Neural crest cell (in vitro differentiated cells): ENCODE measurements at places on chromosomes 16 and 17. TPM values are rescaled to one million over a fixed set of nuclear protein-coding genes. Genes with fewer than 3 reads are reported as not detected.

DNA sequence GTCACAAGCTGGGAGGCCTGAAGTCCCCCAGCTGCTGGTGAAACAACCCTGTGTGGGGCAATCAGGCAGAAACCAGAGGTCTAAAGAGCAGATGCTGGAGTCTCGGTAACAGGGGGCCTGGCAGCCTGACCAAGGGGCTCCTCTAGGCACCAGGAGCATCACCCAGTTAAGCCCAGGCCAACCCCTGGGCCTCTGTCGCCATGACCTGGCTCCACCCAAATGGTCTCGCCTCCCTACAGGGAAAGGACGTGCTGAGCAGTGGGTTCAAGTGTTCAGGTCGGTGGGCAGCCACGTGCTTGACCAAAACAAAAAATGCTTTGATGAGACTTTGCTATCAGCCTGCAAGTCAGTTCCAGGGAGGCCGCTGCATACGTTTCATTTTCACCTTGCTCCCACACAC is 240.3 kb downstream of the ZNF423 start:
- DNase-seq: no peak

DNA sequence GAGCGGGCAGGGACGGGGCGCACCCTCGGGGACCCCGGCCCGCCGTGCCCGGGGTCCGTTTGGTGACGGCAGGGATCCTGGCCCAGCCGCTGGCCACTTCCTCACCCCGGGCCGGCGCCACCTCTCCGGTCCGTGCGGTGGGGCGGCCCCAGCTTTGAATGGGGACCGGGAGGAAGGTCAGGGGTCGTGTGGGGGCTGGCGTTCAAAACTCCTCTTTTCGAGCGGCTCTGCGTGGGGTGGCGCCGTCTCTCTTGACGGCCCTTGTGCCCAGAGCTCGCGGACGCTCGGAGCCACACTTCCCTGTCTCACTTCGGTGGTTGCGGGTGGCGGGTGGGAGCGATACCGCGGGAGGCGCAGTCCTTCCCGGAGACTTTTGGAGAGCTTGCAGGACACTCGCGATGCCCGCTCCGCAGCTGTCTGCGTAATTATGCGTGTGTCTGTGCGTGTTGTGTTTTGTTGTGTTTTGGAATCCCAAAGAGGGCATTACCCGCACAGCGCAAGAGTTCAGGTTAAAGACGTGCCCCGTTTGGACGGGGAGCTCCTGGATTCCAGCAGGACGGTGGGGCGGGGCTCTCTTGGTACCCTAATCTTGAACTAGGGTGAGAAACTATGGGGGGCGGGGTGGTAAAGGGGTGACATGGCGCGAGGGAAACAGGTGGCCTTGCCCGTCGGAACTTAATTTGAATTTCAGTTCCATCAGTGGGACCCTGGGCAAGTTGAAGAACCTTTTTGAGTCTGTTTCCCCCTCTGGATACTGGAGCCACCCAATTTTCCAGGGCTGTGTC is 637 bp downstream of the PLCG2 start:
- peak; percentile 13 for DNase-seq

DNA sequence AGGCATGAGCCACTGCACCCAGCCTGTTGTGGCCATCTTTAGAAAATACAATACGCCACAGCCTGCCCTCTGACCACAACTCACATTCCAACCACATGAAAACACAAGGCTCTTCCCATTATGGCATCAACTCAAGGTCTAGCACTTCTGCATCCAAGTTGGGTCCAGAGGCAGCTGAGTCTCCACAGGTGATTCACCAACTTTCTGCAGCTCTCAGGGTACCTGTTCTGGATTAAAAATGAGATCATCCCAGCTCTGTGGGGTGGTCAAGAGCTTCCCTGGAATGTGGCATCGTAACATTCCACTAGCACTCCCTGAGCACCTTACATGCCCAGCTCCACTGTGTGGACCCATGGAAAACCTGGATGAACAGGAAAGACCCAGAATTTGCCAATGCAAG is 9.9 kb upstream of the GUCY2D start:
- no peak for DNase-seq

GRCh38 chr17:75642784-75643642 is 9.8 kb downstream of the SMIM5 start:
- no peak for DNase-seq

- no peak for DNase-seq
Observed at GRCh38 chr17:79666111-79666510, 55.3 kb upstream of the RBFOX3 start.

DNA sequence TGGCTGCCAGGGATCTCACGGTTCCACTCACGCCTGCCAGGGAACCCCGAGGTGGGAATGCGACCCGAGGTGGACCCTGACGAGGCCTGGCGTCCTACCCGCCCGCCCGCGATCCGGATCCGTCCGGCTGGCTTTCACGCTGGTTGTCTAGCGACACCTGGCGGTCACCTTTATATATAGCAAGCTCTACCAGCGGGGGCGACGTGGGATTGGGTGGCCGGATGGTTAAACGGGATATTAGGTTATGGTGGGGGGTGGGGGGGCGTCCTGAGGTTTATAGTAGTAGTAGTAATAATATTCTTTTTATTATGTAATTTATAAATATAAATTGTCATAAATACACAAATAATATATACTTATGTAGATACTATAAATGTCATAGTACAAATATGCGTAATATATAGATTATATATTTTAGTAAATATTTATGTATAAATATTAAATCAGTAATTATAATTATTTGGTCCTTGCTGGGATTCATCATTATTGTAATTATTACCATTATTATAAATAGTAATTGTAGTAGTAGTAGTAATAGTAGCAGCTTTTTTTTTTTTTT is 136.9 kb downstream of the KCNJ12 start:
- DNase-seq: peak; percentile 83

- DNase-seq: no peak
Observed at GRCh38 chr17:80494547-80494946, 18.1 kb upstream of the NPTX1 start.

- DNase-seq: no peak
Observed at GRCh38 chr17:55158439-55158838, 106.3 kb upstream of the HLF start.

DNA sequence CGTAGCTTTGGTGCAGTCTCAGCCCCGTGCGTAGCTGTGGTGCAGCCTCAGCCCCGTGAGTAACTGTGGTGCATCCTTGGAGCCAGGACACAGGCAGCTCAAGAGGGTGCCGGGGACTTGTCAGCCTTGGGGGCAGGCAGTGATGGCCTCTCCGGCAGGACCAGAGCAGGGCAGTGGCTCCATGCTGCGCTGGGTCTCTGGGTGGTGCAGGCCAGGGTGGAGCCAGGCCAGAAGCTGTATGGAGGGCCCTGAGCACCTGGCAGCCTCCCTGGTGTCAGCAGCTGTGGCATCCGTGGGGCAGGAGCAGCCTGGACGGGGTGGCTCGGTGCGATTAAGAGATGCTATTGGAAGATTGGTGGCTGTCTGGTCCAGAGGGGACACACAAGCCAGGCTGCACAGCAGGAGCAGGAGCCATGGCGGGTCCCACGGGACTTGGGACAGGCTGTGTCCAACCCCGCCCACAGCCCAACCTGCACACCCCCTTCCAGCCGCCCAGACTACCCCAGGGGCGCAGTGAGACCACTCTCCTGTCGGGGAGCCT is 28.3 kb upstream of the CDH15 start:
- DNase-seq: no peak

- DNase-seq: no peak
Observed at GRCh38 chr17:63247706-63248105, 198.4 kb downstream of the CYB561 start.

- no peak for DNase-seq
Observed at GRCh38 chr16:73308771-73309170, 260.8 kb upstream of the ZFHX3 start.

GRCh38 chr17:50207315-50207714 is 5.9 kb upstream of the COL1A1 start:
- no peak for DNase-seq

GRCh38 chr16:74035816-74036215 is 260.8 kb upstream of the PSMD7 start:
- no peak for DNase-seq

DNA sequence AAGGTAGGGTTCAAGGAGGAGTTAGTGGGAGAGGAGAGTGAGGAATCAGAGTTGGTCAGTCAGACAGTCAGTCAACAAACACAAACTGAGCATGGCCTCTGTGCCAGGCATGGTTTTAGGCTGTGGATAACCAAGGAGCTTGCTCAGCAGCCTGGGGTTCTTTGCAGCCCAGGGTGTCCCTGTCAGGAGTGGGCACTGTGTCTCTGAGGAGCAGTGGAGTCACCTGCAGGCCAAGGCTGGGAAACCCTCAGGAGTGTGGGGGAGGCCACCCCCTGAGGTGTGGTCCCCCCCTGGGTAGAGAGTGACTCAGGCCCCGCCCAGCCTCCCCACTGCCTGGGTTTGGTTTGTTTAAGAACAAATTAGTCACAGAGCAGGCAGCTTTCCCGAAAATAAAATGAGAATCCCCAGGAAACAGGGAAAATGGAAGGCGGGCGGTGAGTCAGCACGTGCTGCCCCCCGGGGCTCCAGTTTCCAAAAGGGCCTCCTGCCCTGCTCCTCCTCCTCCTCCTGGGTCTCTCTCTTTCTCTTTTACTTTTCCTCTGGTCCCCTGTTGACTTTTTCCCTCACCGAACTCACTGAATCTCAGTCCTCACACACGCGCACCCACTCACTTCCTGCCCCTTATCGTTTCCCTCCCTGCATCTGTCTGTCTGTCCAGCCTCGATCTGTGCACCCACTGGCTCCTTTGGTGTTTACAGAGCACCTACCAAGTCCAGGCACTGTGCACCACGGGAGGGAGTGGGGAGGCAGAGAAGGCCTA is 44.3 kb downstream of the SOCS3 start:
- no peak for DNase-seq

GRCh38 chr16:50847166-50847565 is 105.3 kb downstream of the CYLD start:
- no peak for DNase-seq

- DNase-seq: no peak
Observed at GRCh38 chr17:57849163-57849873, 526 bp downstream of the MRPS23 start.

DNA sequence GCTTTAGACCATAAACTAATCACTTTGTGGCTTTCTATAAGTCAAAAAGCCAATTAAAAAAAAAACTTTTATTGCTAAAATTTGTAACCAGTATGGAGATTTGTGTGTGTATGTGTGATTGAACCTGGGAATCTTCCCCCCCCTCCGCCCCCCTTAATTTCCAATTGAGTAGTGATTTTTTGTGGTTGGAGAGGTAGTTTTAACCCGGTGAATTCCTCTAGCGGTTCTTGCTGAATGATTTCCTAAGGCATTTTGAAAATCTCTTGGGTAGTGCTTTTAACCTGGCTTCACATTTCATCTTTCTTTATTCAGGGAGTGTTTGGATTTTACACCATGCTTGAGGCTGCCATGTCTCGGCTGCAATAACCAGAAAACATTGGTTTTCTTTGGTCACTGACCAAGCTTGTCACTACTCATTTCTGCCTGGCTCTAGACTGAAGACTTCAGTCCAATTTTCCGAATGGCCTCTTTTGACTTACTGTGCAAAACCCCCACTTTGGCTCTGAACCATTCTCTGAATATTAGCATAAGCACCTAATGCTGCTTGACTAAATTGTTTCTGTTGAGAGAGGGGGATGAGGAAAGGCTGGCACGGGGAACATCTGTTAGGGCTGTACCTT is 35.6 kb downstream of the PRKCA start:
- no peak for DNase-seq

The PRAC2 gene
- not detected in 2 replicates for total RNA-seq

The IGF2BP1 gene
- total RNA-seq: 536 and 543 TPM in 2 replicates

The C17orf50 gene
- total RNA-seq: 0.23 TPM in 1 of 2 replicates, not detected in the other

The CA4 gene
- 0.26 TPM in 1 of 2 replicates, not detected in the other for total RNA-seq

The KCNAB3 gene
- 19.9 and 20.4 TPM in 2 replicates for total RNA-seq

The MBTPS1 gene
- 53.8 and 59.0 TPM in 2 replicates for total RNA-seq

The OR3A2 gene
- total RNA-seq: not detected in 2 replicates

The ZNF19 gene
- 6.4 and 7.4 TPM in 2 replicates for total RNA-seq

The TEX19 gene
- total RNA-seq: 0.20 and 0.23 TPM in 2 replicates

The TPPP3 gene
- 3.4 and 4.7 TPM in 2 replicates for total RNA-seq

The SMIM36 gene
- not detected in 2 replicates for total RNA-seq

The CEP112 gene
- total RNA-seq: 24.5 and 26.6 TPM in 2 replicates

The CHST4 gene
- total RNA-seq: not detected in 2 replicates

The TSPAN10 gene
- total RNA-seq: 1.5 and 1.6 TPM in 2 replicates

The TLCD1 gene
- 6.1 and 6.3 TPM in 2 replicates for total RNA-seq

The RAP1GAP2 gene
- total RNA-seq: 0.84 and 1.0 TPM in 2 replicates

The KRT32 gene
- total RNA-seq: not detected in 2 replicates

The KRTAP2-2 gene
- not detected in 2 replicates for total RNA-seq

The ADAMTS18 gene
- 0.12 TPM in 1 of 2 replicates, not detected in the other for total RNA-seq
